ENCODE measurements at places on chromosomes 1 and 21.
A peak's percentile ranks its signal among the peaks of the same experiment; 100 is the strongest.

DNA sequence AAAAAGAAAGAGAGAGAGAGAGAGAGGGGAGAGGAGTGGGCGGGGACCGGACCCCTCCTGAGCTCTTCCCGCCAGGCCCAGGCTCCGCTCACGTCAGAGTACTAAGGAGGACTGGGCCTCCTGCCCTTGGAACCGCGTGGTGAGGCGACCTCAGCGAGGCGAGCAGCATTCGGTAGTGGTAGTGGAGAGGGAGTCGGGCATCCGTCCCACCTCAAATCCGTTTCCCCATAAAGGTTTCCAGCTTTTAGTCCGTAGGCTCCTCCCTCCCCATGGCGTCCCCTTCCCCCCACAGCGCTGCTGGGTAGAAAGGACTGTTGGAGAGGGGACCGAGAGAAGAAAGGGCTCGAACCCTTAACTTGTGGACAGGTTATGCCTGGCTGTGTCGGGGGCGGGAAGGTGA is 124.4 kb upstream of the BARHL2 start:
- no peak for DNase-seq

- peak; percentile 34 for DNase-seq
These were observed 33.6 kb downstream of the ACOT11 start for GRCh38 chr1:54581621-54582035.

GRCh38 chr1:10428984-10429383 is 1.2 kb upstream of the CENPS start:
- DNase-seq = no peak

DNA sequence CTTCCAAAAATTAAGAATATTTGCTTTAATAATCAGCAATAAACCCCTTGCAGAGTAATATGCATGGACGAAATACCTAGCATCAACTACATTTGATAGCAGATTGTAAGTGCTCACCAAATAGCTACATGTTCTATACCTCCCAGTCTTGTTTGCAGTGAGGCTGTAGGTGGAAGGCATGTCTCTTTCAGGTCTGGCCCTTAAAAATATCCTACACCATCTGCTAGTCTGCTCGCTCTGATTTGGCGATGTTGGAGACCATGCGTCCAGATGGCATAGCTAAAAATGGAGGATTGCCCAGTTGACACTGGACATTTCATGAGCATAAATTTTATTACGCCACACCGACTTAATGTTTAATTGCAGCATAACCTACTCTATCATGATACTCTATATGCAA is 47.1 kb downstream of the SSX2IP start:
- DNase-seq = no peak

GRCh38 chr1:1858382-1859086 is 32.4 kb downstream of the GNB1 start:
- peak; percentile 98 for DNase-seq

DNA sequence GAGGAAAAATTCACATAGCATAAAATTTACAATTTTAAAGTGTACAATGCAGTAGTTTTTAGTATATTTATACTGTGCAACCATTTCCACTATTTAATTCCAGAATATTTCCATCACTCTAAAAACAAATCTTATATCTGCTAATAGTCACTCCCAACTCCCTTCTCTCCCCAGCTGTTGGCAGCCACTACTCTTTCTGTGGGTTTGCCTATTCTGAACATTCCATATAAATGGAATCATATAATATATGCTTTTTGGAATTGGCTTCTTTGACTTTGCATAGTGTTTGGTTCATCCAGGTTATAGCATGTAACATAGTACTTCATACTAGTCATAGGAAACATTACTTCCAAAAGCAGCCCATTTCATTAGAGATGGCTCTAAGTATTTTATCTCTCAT is 25.0 kb upstream of the TMEM39B start:
- no peak for DNase-seq

GRCh38 chr1:3776231-3776961 is 3.8 kb downstream of the SMIM1 start:
- no peak for DNase-seq

GRCh38 chr1:41041614-41042270 is 20.2 kb upstream of the SLFNL1 start:
- DNase-seq = no peak

DNA sequence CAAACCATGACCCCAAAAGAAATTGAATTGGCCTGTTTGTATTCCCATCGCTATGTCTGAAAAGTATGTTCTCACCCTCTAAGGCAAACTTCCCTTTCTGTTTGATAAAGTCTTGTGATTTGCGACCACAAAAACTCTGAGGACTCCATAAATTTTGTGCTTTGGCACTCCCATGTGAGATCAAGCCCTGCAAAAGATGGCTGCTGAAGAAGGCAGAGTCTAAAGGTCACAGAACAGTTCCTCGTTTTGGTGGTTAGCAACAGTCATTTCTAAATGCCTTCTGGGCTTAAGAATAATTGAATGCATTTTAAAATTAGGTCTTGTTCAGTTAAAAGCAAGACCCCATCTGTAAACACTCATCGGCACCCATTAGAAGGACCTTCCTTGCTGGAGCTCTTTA is 441.6 kb downstream of the OMA1 start:
- no peak for DNase-seq

GRCh38 chr1:76951153-76951552 is 83.9 kb downstream of the ST6GALNAC5 start:
- no peak for DNase-seq

DNA sequence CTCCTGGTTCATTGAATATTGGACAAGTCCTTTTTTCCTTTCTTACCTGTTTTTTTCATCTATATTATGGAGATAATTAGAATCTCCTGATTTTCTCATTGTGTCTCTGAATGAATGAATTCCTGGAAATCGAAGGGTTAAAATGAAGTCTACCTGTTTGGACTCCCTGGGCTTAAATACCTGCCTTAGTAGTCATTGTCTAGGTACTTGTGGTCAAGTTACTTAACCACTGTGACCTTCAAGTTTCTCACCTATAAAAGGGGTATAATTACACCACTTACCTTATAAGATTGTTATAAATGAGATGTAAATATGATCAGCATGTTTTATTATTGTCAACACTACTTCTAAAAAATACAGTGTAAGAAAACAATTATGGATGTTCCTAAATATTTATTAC is 9.0 kb upstream of the TBX19 start:
- DNase-seq = no peak
